Fibroblast of lung (primary cell): ENCODE measurements at places on chromosomes 2 and 18. TPM values are rescaled to one million over a fixed set of nuclear protein-coding genes. Genes with fewer than 3 reads are reported as not detected.

- no peak for DNase-seq
- no peak overlapping the region for H3K4me3 ChIP-seq
- no peaks in the 10 kb centered on the region for H3K27me3 ChIP-seq
- H3K4me1 ChIP-seq = no peaks in the 10 kb centered on the region
- H3K36me3 ChIP-seq = no peaks in the 10 kb centered on the region
- no peak overlapping the region for H3K27ac ChIP-seq
Observed at GRCh38 chr2:144924827-144925226, 404.9 kb upstream of the ZEB2 start.

GRCh38 chr18:44887227-44887631 is 206.5 kb downstream of the SETBP1 start:
- H3K36me3 ChIP-seq = no peaks in the 10 kb centered on the region
- H3K27ac ChIP-seq = no peak overlapping the region
- H3K4me3 ChIP-seq = no peak overlapping the region
- H3K4me1 ChIP-seq = no peaks in the 10 kb centered on the region
- DNase-seq = peak; percentile 79
- no peaks in the 10 kb centered on the region for H3K27me3 ChIP-seq

DNA sequence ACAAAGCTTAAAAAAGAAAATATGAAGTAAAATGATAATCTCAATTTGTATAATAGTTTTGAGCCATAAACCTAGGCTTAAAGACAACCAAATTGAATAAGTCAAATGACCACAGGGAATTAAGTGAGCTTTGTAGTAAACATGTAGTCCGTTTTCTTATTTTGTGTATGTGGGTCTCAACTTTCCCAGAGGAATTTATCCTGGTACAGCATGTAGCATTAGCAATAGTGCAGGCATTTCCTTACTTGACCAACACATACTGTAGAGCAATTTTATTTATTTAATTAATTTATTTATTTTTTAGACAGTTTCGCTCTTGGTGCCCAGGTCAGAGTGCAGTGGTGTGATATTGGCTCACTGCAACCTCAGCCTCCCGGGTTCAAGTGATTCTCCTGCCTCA is 37.5 kb upstream of the MTCL1 start:
- peaks cover 7% of the 10 kb centered on the region for H3K4me1 ChIP-seq
- no peak for DNase-seq
- H3K4me3 ChIP-seq = no peak overlapping the region
- H3K27me3 ChIP-seq = no peaks in the 10 kb centered on the region

GRCh38 chr2:105143467-105144151 is 97.9 kb upstream of the GPR45 start:
- no peak for DNase-seq
- no peak overlapping the region for H3K27ac ChIP-seq
- H3K36me3 ChIP-seq = no peaks in the 10 kb centered on the region

DNA sequence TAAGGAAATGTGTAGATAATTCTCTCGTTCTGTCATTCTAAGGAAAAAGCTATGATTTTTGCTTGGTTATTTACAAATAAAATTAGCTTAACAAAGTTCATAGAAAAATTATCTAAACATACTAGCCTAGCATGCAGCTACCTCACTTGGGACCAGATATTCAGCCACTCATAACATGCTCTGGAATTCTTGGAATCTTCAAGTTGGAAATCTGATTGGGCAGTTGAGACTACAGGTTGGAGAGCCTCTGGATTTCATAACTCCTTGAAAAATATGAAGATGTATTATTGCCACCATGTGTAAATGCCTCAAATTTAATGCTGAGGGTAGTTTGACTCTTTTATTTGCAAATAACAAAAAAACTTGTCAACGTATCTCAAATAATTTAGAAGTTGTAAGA is 132.2 kb upstream of the GULP1 start:
- DNase-seq = no peak
- H3K36me3 ChIP-seq = no peaks in the 10 kb centered on the region
- no peaks in the 10 kb centered on the region for H3K27me3 ChIP-seq
- H3K4me3 ChIP-seq = no peak overlapping the region
- H3K4me1 ChIP-seq = no peaks in the 10 kb centered on the region

The LCT gene
- total RNA-seq = under 0.01 TPM in 2 replicates

The FAHD2B gene
- total RNA-seq = 7.3 and 8.7 TPM in 2 replicates

The MTCL1 gene
- 38.0 and 56.0 TPM in 2 replicates for total RNA-seq

The C2orf42 gene
- 24.9 and 32.7 TPM in 2 replicates for total RNA-seq

The RAB6C gene
- total RNA-seq = not detected in 2 replicates
